Fibroblast of skin of back (primary cell): ENCODE measurements at places on chromosomes 12 and 14.

DNA sequence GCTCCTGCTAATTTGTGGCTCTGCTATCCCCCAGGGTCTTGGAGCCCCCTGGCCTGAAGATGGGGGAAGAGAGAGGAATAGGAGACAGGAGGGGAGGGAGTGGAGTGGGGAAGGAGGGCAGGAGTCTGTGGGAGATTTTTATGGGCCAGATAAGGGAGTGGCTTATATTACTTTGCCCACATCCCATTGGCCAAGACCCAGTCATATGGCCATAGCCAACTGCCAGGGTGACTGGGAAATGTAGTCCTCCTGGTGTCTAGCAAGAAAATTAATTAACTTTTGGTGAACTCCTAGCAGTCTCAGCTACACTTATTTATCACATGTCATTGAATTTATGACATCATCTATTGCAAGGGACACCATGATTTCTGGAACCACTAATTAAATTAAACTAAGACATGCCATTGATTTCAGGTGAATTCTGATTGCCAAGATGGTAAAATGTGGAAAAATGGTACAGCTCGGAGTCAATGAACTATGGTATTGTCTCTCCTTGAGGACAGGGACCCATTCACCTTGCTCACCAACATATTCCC, 50.3 kb downstream of the ESRRB start:
- DNase-seq, result no peak

GRCh38 chr12:65857840-65858239, 33.6 kb downstream of the HMGA2 start:
- no peak for DNase-seq

DNA sequence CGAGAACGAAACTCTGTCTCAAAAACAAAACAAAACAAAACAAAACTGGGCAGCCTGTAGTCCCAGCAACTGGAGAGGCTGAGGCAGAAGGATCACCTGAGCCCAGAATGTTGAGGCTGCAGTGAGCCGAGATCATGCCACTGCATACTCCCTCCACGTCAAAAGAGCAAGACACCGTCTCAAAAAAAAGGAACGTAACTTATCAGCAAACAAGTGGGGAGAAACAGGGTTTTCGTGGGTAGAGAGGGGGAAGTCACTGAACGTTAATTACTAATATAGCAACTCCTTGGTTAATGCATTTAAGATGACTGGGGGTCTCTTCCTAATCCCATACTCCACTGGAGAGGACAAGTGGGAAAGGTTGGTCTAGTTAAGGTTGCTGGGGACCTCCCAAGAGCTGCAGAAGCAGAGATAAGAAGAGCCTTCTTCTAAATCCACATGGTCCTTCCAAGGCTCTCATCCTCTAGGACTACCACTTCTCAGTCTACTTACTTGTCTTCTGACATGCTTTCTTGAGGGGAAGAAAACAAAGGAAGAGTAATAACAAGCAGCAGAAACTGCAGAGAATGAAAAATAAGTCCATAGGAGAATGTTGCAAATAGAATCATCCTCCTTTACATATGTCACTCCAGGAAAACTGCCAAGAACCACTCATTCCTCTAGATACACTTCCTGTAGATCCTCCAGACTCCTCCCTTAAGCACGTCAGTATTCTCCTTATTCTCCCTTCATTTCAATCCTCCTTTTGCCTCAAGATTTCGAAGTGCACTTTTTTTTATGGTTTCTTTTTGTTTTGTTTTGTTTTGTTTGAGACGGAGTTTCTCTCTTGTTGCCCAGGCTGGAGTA, 5.8 kb downstream of the NUMB start:
- DNase-seq, result peak; percentile 92

GRCh38 chr14:49593016-49593415, 5.7 kb upstream of the LRR1 start:
- DNase-seq, result peak; percentile 85

- no peak for DNase-seq
These were observed 155.0 kb upstream of the C14orf180 start for GRCh38 chr14:104424406-104425072.

DNA sequence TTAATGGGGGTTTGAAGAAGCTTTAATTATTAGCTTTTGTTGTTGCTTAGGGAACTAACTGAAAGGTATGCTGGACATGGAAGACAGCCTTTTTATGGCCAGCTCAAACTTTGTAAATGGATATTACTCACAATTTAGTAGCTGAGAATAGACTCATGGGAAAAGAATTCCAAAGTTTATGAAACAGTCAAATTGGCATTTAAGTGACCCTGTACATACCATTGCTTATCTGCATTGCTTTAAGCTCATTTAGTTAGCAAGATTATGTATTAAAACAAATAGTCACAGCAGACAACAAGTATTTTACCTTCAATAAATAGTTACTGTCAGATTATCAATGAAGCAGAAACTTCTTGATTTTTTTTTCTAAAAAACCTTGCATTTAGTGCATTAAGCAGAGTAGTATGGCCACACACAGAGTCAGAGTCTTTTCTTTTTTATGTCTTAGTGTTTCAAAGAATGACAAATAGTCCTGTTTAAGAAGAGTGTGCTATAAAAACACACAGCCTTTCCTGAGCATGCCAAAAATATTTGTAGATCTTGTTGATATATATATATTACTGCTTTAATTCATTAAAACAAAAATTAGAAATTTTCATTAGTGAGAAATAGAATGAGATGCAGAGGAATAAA, 102.2 kb downstream of the TTC6 start:
- peak; percentile 78 for DNase-seq

DNA sequence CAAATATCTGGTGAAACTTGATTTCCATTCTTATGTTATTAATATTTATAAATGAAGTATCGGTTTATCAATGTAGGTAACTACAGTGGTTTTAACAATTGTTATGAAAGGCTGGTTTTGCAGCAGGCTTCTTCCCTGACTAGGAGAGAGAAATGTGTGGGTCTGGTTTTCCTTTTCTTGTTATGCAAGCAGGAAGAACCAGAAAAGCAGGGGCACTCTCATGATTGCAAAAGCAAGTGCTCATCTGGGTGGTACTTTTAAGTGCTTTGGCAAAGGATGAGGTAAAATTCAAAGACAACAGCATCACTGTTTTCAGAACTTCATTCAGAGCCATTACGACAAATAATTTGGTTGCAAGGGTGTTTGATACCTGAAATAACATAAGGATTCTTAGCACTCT, 105.6 kb downstream of the PTPRO start:
- DNase-seq, result no peak

GRCh38 chr14:92737619-92738188, 10.7 kb downstream of the LGMN start:
- DNase-seq, result no peak

DNA sequence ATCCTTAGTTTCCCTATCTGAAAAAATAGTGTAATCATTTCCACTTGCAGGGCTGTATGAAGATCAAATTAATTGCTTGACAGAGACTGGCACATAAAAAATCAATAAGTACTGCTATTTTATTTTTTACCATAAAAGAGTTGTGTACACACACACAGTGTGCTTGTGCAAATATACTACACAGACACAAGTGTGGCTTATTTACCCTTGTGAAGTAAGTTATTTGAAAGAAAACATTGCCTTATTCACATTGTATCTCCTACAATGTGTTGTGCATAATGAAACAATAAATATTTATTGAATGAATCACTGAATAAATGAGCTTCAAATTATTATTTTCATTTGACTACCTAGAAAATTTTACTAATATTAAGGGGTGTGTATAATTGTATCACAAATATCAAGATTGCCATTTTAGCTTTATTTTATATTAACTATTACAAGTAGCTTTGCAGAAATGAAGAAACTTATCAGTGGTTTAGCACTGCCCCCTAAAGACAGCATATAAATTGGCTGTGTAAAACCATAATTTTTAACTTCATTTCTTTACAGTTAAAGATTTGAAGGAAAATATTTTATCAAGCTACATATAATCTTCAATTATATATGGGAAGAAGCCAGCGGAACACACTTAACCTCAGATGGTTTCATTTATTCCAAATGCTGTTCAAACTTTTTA, 11.3 kb downstream of the GARIN6 start:
- no peak for DNase-seq

- no peak for DNase-seq
These were observed 9.8 kb downstream of the BCL11B start for GRCh38 chr14:99261912-99262787.

GRCh38 chr12:115158816-115159215, 474.8 kb upstream of the TBX3 start:
- DNase-seq, result no peak

DNA sequence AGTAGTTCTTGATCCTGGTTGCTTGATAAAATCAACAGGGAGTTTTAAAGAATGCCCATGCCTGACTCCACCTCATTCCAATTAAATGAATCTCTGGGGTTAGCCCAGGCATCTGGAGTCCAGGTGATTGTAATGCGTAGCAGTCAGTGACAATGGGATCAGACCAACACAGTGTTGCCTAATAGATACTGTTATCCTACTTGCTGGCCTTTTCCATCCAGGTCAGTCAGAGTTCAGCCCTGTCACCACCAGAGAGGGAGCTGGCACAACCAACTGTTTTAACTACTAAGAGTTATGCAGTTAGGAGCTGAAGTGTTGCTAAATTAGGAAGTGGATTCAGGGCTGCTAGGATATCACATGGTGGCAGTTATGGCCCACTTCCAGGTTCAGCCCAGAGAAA, 107.1 kb downstream of the GPR135 start:
- peak; percentile 49 for DNase-seq

GRCh38 chr12:5178571-5178970, 134.9 kb downstream of the KCNA5 start:
- DNase-seq, result no peak
